Stimulated activated CD4-positive, alpha-beta T cell treated with anti-CD3 and anti-CD28 coated beads, Interleukin-12 subunit alpha, Interleukin-12 subunit beta, amount 100 ng/mL, for 4 hours (primary cell): ENCODE measurements at places on chromosomes 12 and 14.

DNA sequence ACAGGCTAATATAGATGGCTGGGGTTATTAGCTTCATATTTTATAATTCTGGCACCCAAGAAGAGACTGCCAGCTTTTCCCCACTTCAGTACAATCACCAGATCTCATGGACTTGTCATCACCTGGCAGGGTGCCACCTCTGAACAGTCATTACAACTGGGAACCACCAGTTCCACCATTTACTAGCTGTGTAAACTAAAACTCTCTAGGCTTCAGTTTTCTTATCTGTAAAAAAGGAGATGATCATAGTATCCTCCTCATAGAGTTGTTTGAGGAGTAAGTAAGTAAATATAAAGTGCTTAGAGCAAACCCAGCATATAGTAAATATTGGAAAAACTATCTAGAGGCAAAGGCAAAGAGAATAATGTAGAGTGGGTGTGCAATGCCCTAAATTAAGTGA, 19.3 kb downstream of the CPNE8 start:
- DNase-seq: no peak

DNA sequence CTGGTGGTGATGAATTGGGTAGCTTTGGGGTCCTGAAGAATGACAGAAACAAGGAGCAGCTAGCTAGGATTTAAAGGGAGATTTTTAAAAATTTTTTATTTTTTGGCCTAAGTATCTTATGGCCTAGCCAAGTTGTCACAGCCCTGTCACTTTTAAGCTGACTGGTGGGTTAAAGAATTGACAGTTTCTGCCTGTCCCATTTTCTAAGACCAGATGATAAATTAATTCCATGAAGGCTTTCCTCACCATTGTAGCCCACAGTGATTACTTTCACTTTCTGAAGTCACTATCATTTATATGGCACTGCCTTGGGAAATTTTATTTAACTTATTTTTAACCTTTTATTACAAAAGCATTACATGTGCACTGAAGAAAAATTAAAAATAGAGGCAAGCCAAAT, 43.2 kb downstream of the BICDL1 start:
- no peak for DNase-seq

- no peak for DNase-seq
Measured at GRCh38 chr12:101322480-101322879, 42.6 kb downstream of the UTP20 start.

- no peak for DNase-seq
Measured at GRCh38 chr12:108515916-108516315, 839 bp downstream of the FICD start.

DNA sequence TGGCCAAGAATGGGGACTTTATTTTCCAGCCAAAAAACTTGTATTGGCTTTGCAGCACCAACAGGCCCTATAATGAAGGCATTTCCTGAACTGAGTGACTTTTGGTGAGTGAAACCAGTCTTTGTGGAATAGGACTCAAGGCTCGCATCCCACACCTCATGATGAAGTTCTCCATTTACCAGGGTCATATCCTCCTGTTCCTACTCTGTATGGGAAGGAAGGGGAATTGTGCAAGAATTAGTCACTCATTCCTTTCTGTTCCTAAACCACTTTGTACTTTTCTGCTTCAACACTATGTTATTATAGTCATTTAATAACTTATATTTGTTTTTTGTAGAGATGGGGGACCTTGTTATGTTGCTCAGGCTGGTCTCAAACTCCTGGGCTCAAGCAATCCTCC, 2.3 kb upstream of the SPATS2 start:
- DNase-seq: no peak

DNA sequence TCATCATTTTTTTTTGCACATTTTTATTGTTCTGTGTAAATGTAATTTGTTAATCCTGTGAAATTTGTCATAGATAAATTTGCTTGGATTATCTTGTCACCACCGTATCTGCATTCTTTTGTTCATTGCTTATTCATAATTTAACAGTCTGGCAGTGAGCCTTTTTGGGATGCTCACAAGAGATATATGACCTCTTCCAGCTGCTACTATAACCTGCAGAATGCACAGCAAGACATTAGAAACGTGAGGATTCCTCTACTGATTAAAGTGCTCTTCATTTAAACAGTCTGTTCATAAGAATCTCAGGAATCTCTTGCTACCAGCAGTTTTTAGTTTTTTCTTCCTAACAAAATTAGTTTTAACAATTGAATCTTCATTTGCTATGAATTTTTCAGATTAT, 9.1 kb downstream of the NPAS3 start:
- no peak for DNase-seq

GRCh38 chr12:7091660-7092228, 501 bp downstream of the C1R start:
- no peak for DNase-seq

GRCh38 chr14:92951912-92952471, 29.0 kb downstream of the CHGA start:
- peak; percentile 81 for DNase-seq

DNA sequence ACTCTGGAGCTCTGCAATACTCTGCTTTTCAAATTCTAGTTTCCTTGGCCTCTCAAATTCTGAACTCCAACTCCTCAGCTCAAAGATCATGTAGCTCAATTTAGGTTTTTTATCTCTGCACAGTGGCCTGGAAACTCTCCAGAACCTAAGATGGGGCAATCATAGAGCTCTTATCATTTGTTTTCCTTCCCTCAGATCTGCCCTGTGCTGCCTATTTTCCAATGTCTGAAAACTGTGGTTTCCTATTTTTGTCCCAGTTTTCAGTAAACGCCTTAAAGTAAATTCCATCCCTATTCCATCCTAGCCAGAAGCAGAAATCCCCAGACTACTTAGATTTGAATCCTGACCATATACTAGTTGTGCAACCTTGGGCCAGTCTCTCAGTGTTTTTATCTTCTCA, 73.2 kb downstream of the CEP83 start:
- no peak for DNase-seq

GRCh38 chr14:36652542-36653201, 9.0 kb upstream of the PAX9 start:
- DNase-seq: no peak

DNA sequence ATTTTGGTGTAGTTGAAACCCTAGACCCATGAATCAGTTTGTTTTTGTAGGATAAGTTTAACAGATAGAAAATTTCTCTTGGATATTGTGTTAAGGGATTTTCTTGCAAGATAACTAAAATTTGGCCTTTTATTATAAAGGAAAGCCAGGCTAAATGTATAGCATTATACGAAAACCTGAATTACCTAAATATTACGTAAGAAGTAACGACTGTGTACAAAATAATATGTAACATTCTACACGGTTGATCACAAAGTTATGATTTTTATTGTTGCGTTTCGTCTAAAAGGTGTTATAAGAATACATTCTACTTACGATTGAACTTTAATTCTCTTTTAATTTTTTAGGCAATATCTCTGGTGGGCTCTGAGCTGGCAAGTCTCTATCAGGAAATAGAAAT, 63.9 kb downstream of the KNTC1 start:
- no peak for DNase-seq

GRCh38 chr12:89907659-89908058, 199.0 kb upstream of the ATP2B1 start:
- no peak for DNase-seq

DNA sequence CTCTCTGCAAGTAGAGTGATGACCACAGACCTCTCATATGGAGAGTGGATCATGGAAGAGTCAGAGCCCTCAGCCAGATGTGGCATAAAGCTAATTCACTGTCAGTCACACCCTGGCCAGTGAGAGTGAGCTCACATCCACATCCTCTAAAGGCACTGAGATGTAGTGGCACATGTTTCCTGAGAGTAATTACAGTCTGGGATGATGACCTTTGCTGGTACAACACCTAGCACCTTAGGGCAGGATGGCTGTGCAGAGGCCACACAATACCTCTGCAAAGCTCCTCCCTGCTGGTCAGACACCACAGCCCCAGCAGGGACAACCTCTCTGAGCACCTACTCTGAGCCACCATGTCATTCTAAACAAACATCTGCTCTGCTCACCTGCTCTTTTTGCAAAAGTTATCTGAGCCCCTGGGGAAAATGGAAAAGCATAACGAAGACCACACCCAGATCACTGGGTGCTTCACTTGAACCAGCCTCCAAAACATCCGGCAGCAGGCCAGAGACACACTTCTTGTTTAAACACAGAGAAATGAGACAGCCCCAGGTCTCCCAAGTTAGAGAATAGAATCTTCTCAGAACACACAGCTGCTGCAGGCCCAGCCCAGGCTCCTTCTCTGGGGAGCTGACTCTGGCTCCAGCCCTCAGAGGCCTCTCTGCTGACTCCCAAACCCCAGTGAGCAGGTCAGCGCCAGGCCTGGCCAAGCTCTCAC, 30.3 kb downstream of the PITPNM2 start:
- DNase-seq: no peak

DNA sequence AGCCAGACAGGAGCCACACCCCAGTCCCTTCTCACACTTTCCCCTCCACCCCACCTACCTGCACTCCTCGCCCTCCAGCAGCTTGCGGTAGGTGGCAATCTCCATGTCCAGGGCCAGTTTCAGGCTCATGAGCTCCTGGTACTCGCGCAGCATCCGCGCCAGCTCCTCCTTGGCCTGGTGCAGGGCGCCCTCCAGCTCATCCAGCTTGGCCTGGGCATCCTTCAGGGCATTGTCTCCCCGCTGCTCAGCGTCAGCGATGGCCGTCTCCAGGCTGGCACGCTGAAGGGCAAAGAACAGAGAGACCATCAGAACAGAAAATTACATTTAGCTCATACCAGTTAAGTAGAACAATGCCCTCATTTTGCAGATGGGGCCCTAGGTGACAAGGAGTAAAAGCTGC, 5.5 kb downstream of the KRT74 start:
- no peak for DNase-seq

DNA sequence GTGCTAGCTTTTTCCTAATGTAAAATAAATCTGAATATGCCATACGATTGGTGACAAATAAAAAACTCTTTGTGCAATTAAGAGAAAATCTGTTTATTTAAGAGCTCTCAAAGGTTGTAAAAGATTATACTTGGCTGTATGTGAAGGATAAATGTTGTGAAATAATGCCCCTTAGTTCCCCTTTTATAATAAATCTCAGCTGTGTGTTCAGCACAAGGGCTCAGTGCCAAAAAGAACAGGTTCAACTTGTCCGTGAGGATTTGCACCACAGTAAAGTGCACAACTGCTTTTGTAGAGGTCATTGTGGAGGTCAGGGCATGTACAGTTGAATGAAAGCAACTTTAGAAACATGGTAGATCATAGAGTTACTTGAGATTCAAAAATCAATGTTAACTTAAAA, 118.6 kb downstream of the TRMT5 start:
- DNase-seq: no peak

DNA sequence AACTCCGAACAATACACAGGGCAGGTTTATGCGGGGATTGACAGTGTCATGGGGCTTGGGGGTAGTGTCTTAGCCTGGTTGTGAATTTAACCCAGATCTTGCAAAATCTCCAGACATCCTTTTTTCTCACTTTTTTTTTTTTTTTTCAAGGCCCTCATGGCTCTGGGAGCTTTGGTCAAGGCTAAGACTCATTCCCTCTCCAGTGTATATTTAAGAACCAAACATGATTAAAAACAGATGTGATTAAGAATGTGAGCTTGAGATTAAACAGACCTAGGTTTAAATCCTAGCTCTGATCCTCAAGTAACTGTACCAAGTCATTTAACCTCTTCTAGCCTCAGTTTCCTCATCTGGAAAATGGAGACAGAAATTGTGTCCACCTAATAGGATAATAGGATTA, 151.7 kb upstream of the FUT8 start:
- DNase-seq: no peak

DNA sequence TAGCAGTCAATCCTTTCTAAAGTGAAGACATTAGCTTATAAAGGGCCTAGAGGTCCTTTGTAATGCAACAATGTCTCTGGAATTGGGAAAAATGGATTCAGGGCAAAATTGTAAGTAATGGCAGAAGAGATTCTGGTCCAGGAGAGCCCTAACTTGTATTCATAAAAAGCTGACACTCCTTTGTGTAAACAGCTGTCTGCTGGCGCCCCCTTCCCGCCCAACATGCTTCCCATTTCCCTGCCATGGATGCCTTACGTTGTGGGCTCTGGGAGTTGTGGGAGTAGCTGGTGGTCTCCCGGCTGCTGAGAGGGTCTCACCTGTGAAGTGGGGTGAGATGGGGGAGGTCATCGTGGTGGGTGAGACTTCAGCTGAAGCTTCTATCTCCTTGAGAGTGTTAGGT, 2.3 kb downstream of the ACRBP start:
- no peak for DNase-seq

GRCh38 chr14:61460718-61461611, 139.6 kb downstream of the PRKCH start:
- no peak for DNase-seq

DNA sequence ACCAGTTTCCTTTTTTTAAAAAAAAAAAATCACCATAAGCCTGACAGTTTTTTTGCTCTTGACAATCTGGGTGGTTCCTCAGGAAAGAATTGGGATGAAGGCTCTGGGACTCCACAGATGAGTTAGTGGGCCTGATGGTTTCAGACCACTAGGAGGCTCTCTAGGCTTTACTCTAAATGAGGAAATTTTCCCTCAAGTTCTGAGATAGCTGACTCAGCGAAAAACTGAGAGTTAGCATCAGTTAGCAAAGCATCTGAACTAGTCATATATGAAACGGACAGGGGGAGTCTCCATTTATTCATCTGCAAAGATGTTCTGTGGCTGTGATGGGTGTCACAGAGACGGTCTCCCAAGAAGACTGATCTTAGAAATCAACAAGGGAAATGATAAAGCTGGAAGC, 314.3 kb upstream of the OR4E1 start:
- no peak for DNase-seq

GRCh38 chr12:77742631-77743030, 88.1 kb upstream of the NAV3 start:
- DNase-seq: no peak

- DNase-seq: no peak
Measured at GRCh38 chr12:105803292-105803691, 335.5 kb downstream of the NUAK1 start.

DNA sequence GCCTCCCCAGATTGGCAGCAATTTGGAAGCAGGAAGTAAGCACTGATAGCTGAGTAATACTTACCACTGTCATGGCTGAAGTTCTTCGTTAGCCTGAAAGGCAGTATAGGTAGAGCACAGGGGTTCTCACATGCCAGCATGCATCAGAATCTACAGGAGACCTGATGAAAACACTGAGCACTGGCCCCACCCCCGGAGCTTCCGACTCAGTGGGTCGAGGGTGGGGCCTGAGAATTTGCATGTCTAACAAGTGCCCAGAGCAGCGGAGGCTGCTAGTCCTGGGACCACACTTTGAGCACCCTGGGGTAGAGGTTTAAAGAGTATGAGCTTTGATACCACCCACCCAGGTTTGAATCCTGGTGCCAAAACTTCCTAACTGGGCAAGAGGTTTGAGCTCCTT, 89.6 kb downstream of the FBXW8 start:
- DNase-seq: no peak

GRCh38 chr12:49451468-49452259, 84.4 kb downstream of the SPATS2 start:
- DNase-seq: no peak

DNA sequence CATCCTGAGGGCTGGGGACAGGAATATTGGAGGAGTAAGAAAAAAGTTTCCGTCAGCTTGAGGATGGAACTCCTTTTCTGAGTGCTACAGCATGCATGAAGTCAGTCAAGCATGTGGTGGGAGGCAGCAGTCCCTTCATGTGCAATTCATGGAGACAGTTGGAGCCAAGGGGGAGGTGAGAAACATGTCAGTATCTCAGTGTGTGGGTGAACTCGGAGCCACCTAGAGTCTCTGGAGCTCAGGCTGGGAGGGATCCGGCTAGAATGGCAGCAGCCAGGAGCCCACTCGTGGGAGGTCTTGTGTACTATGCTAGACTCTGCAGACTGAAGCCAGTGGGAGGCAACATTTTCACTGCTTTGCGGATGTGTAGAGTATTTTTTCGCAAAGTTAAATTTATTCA, 60.3 kb downstream of the AVPR1A start:
- DNase-seq: no peak

- DNase-seq: no peak
Measured at GRCh38 chr14:91084516-91084915, 24.1 kb upstream of the RPS6KA5 start.
